ENCODE measurements at places on chromosomes 7 and 10. TPM values are rescaled to one million over a fixed set of nuclear protein-coding genes. Genes with fewer than 3 reads are reported as not detected.

PRR15 gene
- total RNA-seq, result 7.9 TPM

TFEC gene
- total RNA-seq, result not detected

GHRHR gene
- 6.5 TPM for total RNA-seq

DNA sequence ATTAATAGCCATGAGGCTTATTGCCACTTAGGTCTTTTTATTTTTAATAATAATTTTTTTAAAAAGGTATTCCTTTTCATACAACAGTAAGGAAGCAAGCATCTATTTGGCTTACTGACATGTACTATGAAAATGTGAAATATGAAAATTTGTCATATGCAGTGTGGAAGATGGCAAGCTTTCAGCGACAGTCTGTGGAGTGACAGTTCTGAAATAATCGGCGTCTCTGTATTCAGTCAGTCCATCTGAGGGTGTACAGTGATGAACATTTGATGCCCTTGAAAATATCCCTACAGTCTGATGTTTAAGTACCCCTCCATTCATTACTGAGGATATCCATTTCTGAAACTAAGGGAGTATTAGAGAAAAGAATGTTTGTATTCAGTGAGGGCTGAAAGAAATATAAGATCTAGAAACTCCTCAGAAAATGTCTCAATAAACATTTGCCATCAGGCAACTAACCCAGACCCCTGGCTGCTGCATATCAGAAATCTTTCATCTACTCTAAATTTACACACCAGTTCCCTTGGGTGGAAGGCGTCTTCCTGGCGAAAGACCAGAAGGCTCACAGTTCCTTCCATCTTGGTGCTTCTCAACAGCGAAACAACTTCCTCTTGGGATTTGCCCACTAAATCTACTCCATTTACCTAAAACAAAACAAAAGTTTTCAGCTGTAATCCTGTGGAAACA, 440.6 kb downstream of the PARD3 start:
- DNase-seq, result no peak

- no peak for DNase-seq
Observed at GRCh38 chr7:141178486-141179135, 104.7 kb downstream of the TMEM178B start.

- no peak for DNase-seq
Observed at GRCh38 chr7:29841926-29842701, 35.8 kb downstream of the WIPF3 start.

GRCh38 chr7:126698909-126699308, 553.8 kb downstream of the GRM8 start:
- no peak for DNase-seq

DNA sequence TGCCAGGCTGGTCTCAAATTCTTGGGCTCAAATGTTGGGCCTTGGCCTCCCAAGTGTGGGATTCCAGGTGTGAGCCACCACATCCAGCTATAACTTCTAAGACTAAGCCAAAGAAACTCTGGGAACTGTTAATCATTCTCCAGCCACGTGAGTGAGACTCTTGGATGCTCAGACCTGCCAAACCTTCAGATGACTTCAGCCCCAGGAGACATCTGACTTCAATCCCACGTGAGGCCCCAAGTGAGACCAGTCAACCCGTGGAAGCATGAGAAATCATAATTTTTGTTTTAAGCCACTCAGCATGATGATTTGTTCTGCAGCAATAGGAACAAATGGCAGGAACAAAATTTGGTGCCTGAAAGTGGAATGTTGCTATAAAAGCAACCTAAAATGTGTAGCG, 4.3 kb upstream of the PCBD1 start:
- no peak for DNase-seq

- DNase-seq, result no peak
Observed at GRCh38 chr10:63324495-63324854, 141.3 kb downstream of the JMJD1C start.

DNA sequence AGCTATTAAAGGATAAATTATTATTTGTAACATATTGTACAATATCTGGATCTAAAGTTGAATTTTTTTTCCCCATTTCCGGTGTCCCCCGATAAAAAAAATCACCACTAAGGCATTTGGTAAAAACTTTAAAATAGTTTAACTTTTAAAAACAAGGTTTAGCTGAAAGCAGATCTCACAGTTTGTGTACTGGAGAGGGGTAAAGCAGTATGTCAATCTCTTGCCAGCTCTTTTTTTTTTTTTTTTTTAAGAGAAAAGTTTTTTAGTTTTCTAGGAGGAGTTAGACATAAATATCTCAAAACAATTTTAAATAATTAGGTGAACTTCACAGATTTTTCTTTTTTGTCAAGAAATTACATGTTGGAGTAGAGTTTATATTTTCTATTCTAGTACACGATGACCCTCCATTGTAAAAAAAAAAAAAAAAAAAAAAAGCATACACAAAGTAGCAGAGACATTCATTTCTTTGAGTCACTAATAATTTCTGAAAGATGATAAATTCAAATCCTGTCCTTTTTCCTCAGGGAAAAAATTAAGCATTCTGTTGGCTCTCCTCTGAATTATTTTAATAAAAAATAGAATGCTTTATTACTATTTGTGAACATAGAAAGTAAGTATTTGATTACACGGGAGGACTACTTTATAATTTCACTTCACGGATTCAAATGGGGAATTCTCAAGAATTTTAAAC, 1.9 kb upstream of the HBP1 start:
- no peak for DNase-seq

DNA sequence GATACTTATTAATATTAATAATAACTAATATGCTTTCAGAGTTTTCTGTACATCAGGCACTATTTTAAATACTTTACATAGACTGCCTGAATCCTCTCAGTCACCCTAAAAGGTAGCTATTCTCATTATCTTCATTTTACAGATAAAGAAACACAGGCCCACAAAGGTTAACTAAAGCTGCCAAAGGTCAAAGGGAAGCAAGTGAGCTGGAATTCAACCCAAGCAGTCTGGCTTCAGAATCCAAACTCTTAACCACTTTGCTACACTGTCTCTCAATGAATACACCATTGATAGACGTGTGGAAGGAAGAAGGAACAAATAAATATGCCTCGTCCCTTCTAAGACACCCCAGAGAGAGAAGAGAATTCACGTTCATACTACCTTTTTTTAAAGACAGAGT, 52.0 kb downstream of the GFRA1 start:
- no peak for DNase-seq

DNA sequence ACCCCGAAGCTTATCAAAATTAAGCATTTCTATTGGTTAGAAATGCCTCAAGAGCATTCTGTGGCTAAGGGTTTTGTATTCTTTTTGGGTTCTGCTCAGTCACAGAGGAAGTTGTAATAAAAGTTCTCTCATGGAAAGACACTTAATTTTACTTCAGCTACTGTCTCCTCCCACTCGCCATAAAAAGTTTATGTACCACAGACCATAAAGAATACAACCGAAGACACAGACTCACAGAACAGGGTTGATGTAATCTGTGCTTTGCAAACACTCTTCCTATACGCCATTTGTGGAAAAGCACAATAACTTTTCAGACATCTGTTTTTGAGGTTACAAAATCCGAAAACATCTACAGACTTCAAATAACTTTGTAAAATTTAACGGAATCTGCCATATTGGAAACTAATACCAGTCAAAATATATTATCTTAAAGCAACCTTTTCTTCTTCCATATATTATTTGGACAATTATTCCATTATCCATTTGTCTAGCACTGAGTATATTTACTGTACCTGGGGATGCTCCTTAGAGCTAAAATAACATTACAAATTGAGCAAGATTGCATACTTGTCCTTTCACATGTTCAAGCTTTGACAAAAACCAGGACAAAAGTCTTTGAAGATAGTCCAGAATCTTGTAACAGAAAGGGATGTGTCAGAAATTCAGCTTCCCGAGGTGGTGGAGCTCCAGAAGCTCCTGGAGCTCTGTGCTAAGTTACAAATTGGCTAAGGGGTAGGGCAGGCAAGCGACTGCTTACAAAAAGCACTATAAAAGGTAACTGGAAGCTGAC, 219.0 kb upstream of the MEOX2 start:
- DNase-seq, result no peak

- DNase-seq, result no peak
Observed at GRCh38 chr7:134449680-134450079, 9.2 kb downstream of the AKR1B1 start.

- no peak for DNase-seq
Observed at GRCh38 chr7:114943953-114944744, 22.3 kb downstream of the MDFIC start.

DNA sequence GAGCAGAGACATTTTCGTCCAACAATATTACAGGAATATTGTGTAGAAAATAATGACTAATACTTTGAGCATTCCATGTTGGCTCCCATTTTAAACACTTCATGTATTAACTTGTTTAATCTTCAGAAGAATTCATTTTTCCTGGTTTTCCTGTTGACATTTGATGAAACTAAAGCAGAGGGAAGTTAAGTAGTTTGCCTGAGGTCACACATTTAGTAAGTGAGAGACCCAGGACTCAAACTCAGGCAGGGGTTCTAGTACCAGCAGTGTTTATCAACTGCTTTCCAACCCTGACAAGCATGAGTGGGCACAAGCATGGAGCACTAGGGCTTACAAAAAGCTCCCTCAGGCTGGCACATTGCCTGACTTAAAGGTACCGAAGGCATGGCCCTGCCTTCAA, 719.1 kb downstream of the AUTS2 start:
- no peak for DNase-seq
